ENCODE measurements at places on chromosomes 3 and 15.

DNA sequence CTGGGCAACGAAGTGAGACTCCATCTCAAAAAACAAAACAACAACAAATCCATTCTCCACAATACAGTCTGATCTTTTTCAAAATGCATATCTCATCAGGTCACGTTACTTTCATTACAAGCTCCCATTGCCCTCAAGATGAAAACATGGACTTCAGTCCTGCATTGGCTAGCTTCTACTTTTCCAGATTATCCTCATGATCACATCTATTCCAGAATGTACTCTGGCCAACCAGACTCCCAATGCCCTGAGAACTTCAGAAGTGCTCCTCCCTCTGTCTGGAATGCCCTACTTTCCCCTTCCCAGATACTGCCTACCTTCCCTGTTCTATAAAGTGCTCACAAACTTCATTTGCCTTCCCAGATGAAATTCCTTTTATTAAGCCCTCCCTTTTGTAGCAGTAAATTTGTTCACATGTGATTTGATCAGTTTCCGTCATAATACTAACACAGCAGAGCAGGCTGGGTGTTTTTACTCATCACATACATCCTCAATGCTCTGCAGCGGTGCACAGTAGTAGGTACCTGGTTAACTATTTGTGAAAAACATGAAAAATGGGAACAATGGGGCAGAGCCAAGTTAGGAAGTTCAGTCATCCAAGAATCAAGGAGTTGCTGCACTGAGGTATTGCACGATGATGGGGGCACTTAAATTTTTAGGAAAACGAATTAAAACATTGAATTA is 5.3 kb downstream of the RPL22L1 start:
- DNase-seq: no peak

GRCh38 chr3:44476181-44476611 is 1.3 kb downstream of the ZNF445 start:
- no peak for DNase-seq

- DNase-seq: no peak
Measured at GRCh38 chr3:84961521-84962255, 2.9 kb downstream of the CADM2 start.

GRCh38 chr3:45090855-45091254 is 55.3 kb downstream of the CDCP1 start:
- no peak for DNase-seq

GRCh38 chr15:48634893-48635292 is 10.6 kb downstream of the FBN1 start:
- DNase-seq: no peak

DNA sequence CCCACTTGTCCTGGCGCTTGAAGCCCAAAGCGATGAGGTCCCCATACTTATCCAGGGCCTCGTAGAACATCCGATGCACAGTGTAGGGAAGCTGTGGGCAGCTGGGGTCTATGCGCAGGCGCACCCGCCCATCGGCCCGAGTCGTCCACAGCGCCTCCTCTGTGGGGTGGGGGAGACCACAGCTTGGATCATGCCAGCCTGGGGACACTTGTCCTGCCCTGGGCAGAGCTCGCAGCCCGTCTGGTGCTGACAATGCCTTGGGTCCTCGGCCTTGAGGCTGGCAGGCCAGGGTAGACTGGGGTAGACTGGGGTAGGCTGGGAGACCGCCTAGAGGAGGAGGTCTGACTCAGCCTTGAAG is 39.8 kb downstream of the ACSBG1 start:
- DNase-seq: no peak

DNA sequence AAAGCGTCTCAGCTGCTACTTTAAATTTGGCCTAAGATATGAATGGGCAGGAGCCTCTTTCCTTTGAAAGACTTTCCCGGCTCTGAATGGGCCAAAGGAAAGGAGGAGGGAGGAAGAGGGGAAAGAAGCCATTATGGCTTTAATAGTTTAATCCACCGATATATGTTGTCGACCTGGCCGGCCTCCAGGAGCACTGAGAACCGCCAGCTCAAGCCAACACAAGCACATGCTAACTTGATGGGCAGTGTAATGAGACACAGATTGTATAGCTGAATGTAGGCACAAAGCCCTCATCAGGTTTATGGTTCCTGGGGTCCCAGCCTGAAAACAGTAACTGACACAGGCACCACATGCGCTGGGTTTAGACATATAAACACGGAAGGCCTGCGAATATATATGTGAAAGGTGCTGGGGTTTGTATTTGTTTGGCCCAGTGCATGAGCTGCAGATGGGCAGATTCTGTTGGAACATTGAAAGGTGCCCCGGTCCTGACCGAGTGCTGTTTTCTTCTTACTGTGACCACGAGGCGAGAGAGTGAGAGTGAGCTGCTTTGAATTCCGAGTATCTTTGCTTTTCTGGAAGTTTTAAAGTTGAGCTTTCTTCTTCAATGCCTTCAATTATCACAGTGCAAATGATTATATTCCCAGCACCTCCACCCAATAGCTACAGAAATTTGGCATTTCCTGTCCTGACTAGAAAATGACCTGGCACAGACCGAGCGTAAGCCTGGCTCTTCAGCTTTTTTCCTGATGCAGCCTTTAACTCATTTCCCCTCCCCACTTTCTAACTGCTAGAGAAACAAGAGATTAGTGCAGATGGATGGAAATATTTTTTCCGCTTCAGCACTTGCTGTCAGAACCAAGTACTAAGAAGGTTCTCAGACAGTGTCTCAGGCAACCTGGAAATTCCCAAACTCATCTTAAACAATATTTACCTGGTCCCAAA is 267.3 kb downstream of the RORA start:
- DNase-seq: no peak

- DNase-seq: no peak
Measured at GRCh38 chr3:59563072-59563605, 513.3 kb upstream of the CFAP20DC start.

GRCh38 chr3:120477781-120478180 is 27.0 kb upstream of the FSTL1 start:
- no peak for DNase-seq

GRCh38 chr3:38118421-38119247 is 18.3 kb downstream of the ACAA1 start:
- peak; percentile 9 for DNase-seq

- no peak for DNase-seq
Measured at GRCh38 chr3:190601622-190602021, 87.7 kb downstream of the IL1RAP start.

- DNase-seq: no peak
Measured at GRCh38 chr3:81955878-81956277, 194.4 kb upstream of the GBE1 start.

DNA sequence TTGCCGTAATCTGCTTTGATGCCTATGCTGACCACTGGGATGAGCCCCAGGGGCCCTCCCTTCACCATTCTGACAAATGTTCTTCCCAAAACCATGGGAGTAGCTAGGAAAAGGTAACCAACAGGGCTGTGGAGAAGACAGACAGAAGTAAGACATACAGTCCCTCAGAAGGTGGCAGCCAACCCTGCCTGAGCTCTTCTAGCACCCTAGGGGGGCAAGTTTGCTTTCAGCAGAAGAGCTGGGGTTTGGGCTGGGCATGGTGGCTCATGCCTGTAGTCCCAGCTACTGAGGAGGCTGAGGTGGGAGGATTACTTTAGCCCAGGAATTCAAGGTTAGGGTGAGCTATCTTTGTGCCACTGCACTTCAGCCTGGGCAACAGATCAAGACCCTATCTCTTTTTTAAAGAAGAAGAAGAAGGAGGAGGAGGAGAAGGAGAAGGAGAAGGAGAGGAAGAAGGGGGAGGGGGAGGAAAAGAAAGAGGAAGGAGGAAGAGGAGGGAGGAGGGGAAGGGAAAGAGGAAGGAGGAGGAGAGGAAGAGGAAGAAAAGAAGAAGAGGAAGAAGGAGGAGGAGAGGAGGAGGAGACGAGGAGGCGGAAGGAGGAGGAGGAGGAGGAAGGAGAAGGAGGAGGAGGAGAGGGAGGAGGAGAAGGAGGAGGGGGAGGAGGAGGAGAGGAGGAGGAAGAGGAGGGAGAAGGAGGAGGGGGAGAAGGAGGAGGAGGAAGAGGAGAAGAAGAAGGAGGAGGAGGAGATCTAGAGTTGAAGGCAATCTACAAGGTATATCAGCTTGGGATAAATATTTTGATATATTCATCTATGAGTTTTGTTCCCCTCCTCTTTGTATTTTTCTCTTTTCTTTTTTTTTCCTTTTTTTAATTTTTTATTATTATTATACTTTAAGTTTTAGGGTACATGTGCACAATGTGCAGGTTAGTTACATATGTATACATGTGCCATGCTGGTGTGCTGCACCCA is 44.9 kb upstream of the ABHD2 start:
- DNase-seq: no peak

- no peak for DNase-seq
Measured at GRCh38 chr15:94579286-94579685, 347.9 kb downstream of the MCTP2 start.

- DNase-seq: no peak
Measured at GRCh38 chr15:34213690-34214089, 3.8 kb upstream of the KATNBL1 start.

DNA sequence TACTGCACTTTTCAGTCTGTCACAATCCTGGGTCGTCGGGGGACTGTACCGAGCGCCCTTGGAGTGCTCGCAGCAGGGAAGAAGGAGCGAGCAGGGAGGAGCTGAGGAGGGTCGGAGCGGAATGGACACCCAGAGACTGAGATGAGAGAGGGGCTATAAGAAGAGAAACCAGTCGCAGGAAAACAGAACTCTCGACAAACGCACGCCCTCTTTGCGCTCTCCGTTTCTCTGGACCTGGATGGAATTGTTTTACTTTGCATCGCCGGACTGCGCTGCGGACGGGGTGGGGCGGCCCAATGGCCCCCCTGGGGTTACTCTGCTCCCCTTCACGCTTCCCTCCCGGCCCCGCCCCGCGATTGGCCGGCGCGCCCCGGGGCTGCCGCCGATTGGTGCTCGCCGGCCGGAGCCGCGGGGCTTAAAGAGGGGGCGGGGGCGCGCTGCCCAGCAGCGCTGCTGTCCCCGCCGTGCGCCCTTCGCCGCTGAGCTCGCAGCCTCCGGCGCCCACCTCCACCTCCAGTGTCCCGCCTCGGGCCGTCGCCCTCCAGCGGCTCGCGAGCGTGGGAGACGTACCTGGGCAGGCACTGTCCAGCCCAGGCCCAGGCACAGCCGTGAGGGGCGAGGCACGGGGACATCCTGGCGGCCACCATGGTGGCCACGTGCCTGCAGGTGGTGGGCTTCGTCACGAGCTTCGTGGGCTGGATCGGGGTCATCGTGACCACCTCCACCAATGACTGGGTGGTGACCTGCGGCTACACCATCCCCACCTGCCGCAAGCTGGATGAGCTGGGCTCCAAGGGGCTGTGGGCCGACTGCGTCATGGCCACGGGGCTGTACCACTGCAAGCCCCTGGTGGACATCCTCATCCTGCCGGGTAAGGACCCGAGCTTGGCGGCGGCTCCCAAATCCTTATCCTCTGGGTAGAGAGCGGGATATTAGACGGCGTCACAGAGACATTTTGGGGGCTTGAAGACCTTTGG is at the start of gene CLDN11:
CLDN11 (plus strand) TSS at position 447 of the 977 bp plus-strand sequence; CDS start at position 646, 199 bp downstream.
- no peak for DNase-seq

DNA sequence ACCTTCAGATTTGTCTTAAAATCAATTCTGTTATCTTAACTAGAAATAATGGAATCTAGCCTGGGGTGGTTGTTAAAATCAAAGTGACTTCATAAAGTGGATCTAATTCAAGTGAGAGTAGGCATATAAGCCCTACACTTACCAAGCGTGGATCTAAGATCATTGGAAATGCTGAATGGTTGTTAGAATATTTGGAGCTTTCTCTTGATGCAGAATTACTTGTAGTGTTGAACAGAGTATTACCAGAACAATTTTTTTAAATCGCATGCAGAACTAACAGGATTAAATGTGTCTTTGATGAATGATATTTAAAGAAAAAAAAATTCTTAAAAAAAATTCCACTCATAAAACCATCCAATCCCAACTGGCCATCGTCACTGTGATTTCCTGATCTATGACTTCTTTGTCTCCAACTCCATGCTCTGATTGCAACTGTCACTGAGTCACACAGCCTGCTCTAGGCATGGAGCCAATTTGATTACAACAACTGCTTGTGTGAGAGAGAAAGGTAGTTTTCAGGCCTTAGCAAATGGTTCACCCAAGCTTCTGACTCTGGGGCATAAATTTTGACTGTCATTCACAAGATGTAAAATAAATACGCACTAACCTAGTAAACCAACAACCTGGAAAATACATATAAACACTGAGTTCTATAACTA is 25.9 kb upstream of the SPRED1 start:
- no peak for DNase-seq

DNA sequence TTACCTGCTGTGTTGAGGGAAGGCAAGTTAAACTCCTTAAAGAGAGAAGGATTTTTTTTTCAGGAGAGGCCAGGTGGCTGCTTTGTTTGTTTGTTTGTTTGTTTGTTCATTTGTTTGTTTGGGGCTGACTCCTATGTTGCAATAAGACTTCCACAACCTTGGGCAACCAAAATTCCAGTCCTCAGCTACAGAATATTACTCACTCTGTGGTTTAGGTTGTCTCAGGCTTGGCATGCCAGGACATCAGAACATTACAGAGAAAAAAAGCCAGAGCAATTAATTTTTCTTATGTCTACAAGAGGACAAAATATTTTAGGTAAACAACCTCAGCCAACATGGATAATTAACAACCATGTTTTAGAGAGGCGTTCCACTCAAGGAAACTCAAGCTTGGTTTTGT is 156.7 kb upstream of the ATP11B start:
- DNase-seq: no peak

DNA sequence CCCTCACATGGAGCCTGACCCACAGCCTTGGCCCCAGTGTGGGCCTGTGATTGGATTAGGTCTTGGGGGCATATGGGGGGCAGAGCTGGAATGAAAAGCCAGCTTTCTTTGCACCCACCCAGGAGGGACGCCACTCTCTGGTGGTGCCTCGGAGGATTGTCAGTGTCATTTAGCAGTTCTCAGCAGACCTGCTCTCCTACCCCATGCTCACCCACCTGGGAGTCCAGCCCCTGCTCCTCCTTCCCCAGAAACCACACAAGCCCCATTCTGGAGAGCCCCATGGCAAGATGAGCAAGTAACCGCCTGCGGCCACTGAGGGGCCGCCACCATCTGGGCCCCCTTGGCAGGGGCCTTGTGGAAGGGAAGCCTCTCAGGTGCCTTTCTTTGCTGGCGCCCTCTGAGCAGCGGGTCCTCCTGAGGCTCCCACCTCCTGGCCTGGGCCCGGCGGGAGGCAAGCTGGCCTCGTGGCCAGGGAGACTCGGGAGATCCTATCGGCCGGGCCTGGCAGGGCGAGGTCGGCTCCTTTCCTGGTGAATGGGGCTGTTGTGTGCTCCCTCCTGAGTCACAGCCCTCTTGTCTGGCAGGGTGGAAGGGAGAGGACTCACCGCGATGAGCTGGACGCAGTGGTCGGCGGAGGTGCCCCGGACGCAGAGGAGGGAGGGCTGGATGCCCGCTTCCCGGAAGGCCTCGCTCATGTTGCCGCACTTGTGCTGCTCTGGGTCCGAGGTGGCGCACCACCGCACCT is 2.3 kb downstream of the MELTF start:
- no peak for DNase-seq

DNA sequence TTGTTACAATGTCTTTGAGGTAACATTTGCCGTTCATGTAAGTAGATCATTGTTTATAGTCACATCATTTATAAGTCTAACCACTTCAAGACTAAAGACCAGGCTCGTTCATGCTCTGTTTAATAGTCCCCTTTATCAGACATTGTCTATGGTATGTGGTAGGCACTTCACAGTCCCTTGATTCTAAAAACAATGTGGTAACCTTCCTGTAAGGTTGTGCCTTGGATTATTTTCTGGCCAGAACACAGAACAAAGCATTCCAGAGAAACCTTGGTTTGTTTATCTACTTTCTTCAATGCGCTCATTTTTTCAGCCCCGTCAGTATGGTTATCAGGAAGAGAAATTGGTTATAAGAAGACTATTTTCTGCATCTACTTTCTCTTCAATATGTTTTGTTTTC is 16.3 kb upstream of the ST3GAL6 start:
- no peak for DNase-seq

Measured in CD4-positive, alpha-beta T cell treated with Interleukin-15 for 1 hour (primary cell).